ENCODE measurements at places on chromosomes 5 and 9. TPM values are rescaled to one million over a fixed set of nuclear protein-coding genes. Genes with fewer than 3 reads are reported as not detected.
A peak's percentile ranks its signal among the peaks of the same experiment; 100 is the strongest.

UBAP2 gene
- 29.7 TPM for total RNA-seq

GRCh38 chr9:114805670-114806525, at the start of gene TNFSF15:
TNFSF15 (minus strand) TSS chr9:114806039; CDS start chr9:114806012, 27 bp downstream.
- no peak within 1 kb of the TSS for H3K27ac ChIP-seq
- H3K4me1 ChIP-seq: peaks cover 20% of the 10 kb centered on the region
- no peaks in the 10 kb centered on the region for H3K36me3 ChIP-seq
- no peak for DNase-seq
- no peaks in the 10 kb centered on the region for H3K27me3 ChIP-seq
- no peak within 1 kb of the TSS for H3K4me3 ChIP-seq

- peaks cover 16% of the 10 kb centered on the region for H3K4me1 ChIP-seq
- H3K27ac ChIP-seq: no peak overlapping the region
- no peak for DNase-seq
- no peaks in the 10 kb centered on the region for H3K27me3 ChIP-seq
Observed at GRCh38 chr5:56070851-56071465, 76.2 kb upstream of the IL6ST start.

DNA sequence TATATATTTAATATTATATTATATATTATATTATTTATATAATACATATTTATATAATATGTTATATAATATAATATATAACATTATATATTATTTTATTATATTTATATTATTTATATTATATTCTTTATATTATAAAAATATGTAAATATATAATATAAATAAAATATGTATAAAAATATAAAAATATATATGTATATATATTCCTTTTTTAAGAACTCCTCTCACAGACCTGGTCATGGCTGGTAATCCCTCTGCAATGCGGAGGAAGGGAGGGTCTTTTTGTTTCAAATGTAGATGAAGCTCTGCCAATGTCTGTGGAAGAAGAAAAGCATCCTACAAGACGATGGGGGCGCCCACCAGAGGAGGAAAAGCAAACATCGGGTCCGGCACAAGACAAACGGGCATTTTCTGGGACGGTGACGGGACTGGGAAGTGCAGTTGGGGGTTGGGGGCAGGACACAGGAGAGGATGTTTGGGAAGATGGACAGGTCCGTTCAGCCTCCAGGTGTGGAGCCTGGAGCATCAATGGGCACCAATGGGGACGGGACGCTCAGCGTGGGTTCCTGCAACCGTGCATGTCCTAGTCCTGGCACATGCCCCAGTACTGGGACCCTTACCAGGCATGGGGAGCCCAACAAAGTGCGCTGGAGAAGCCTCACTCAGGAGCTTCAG, 194.0 kb downstream of the IRX1 start:
- no peaks in the 10 kb centered on the region for H3K36me3 ChIP-seq
- H3K27ac ChIP-seq: no peak overlapping the region
- no peaks in the 10 kb centered on the region for H3K27me3 ChIP-seq
- DNase-seq: no peak
- no peaks in the 10 kb centered on the region for H3K4me1 ChIP-seq

- no peaks in the 10 kb centered on the region for H3K27me3 ChIP-seq
- no peak overlapping the region for H3K27ac ChIP-seq
- DNase-seq: no peak
- H3K4me1 ChIP-seq: peaks cover 9% of the 10 kb centered on the region
Observed at GRCh38 chr5:116488356-116489041, 86.1 kb downstream of the SEMA6A start.

DNA sequence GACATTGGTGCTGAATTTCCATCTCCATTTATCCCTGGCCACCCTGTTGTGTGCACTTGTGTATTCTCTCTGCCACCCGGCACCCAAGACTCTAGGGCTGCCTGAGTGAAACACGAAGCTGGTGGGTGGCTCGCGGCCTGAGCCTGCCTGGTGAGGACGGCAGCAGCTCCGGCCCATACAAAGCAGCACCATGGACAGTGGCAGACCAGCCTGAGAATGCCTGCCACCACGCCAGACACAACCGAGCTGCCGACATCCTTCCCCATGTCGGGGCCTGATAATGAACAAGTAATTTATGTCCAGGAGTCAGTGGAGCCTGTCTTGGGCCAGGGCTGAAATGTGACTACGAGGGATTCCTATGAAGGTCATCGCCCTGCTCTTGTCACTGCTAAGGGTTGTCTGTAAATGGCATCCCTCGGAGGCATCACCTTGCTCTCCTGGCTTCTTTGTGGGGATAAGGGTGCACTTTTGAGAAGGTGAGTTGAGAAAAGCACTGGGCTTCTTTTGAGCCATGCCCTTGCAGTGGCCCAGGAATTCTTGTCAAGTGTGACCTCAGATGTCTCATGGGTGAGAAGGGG, 175.7 kb downstream of the MELK start:
- H3K27ac ChIP-seq: no peak overlapping the region
- H3K27me3 ChIP-seq: peaks cover 15% of the 10 kb centered on the region
- DNase-seq: peak; percentile 9
- no peak overlapping the region for H3K4me3 ChIP-seq
- H3K36me3 ChIP-seq: no peaks in the 10 kb centered on the region

- no peak overlapping the region for H3K27ac ChIP-seq
- no peaks in the 10 kb centered on the region for H3K27me3 ChIP-seq
- H3K36me3 ChIP-seq: no peaks in the 10 kb centered on the region
Observed at GRCh38 chr5:93571114-93571949, 9.7 kb downstream of the NR2F1-AS1 start.

- no peaks in the 10 kb centered on the region for H3K27me3 ChIP-seq
- no peak for DNase-seq
- H3K27ac ChIP-seq: peak overlapping the region; percentile 91
- peaks cover 25% of the 10 kb centered on the region for H3K4me1 ChIP-seq
- H3K4me3 ChIP-seq: no peak overlapping the region
- no peaks in the 10 kb centered on the region for H3K36me3 ChIP-seq
Observed at GRCh38 chr5:78537821-78538220, 110.8 kb downstream of the LHFPL2 start.

DNA sequence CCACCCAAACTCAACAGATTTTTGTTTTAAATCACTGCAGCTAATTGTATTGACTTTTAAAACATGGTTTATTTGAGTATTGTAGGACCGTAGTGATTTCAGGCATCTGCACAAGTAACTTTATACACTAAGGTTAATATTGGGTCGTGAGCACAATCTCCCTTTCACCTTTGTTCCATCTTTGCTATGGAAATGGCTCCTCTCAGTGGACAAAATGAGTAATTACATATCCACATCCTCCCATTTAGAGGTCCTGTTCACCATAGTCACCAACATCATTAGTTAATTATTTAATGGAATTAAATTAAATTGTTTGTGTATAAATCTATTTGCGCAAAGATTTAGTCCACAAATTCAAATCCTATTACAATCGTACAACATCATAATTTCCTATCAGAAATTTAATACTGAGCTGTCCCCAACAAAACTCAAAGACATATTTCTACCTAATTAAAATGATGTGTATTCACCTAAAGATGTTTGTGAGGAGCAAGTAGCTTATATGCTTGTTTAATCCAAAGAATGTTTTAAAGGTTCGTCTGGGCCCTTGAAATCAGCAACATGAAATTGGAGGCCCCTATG, 173.0 kb upstream of the DAPK1 start:
- no peak overlapping the region for H3K27ac ChIP-seq
- no peaks in the 10 kb centered on the region for H3K36me3 ChIP-seq
- peak; percentile 50 for DNase-seq

GRCh38 chr9:36191290-36191645, 547 bp downstream of the CLTA start:
- H3K4me3 ChIP-seq: peak overlapping the region; percentile 77
- no peaks in the 10 kb centered on the region for H3K27me3 ChIP-seq
- H3K36me3 ChIP-seq: no peaks in the 10 kb centered on the region
- DNase-seq: no peak

DNA sequence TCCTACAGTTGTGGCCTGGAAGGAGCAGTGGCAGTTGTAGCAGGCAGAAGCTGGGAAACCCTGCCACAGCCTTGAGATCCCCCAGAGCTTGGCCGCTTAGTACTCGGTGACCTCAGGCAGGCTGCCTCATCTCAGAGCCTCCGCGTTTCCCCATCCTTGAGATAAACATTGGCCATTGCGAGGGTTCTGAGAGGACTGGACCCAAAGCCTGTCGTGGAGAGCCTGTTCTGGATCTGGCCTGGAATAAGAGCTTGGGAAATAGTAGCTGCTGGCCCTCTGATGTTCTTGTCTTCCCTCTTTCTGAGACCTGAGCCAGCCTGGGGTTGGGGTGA, 1.3 kb downstream of the MIGA2 start:
- peaks cover 27% of the 10 kb centered on the region for H3K36me3 ChIP-seq
- H3K4me1 ChIP-seq: no peaks in the 10 kb centered on the region
- no peak for DNase-seq
- no peaks in the 10 kb centered on the region for H3K27me3 ChIP-seq

DNA sequence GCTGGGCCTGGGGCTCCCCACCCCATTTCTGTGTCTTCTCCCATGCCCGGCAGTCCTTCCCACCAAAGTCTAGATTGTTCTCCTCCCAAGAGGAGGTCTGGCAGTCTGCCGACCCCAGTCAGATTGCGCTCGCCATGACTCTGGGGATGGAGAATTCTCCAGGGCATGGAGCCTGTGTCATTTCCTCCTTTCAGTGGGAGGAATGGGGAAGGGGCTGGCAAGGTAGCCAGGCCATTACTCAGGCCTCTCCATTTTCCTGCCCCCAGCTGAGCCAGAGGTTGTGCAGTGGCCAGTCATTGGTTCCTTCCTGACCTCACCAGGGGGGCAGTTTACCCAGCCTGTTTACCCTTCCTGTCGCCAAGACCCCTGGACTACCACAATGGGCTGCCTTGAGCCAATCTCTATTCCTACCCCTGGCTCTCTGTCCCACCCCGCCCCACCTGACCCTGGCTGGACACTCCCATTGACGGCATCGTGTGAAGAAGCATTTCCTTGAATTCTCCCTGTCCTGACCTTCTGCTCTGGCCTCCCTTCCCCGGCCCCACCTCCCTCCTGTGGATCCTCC, 628 bp downstream of the SYNPO start:
- peak overlapping the region; percentile 52 for H3K4me3 ChIP-seq
- no peak for DNase-seq
- peaks cover 88% of the 10 kb centered on the region for H3K4me1 ChIP-seq
- peak overlapping the region; percentile 88 for H3K27ac ChIP-seq
- H3K36me3 ChIP-seq: no peaks in the 10 kb centered on the region

- no peak overlapping the region for H3K27ac ChIP-seq
- no peak overlapping the region for H3K4me3 ChIP-seq
- no peaks in the 10 kb centered on the region for H3K4me1 ChIP-seq
- no peaks in the 10 kb centered on the region for H3K36me3 ChIP-seq
Observed at GRCh38 chr5:38208782-38209378, 49.5 kb upstream of the EGFLAM start.

DNA sequence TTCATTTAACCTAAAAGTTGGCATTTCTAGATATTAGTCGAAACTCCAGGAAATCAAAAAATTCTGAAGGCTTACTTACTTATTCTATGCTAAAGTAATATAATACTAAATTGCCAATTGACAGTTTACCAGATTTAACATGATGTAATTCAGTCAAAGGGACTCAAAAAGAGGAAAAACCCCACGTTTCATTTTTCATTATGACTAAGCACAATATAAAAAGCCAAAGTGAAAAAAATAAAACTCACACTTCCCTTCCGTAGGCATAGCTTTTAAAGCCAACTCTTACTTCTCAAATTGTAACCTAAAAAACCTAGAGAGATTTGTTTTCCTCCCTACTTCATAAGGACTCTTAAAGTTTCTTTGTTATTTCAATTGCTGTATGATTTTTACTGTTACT, 146.6 kb downstream of the RAPGEF6 start:
- no peak overlapping the region for H3K27ac ChIP-seq
- DNase-seq: no peak
- H3K27me3 ChIP-seq: no peaks in the 10 kb centered on the region
- no peaks in the 10 kb centered on the region for H3K36me3 ChIP-seq
- no peaks in the 10 kb centered on the region for H3K4me1 ChIP-seq

DNA sequence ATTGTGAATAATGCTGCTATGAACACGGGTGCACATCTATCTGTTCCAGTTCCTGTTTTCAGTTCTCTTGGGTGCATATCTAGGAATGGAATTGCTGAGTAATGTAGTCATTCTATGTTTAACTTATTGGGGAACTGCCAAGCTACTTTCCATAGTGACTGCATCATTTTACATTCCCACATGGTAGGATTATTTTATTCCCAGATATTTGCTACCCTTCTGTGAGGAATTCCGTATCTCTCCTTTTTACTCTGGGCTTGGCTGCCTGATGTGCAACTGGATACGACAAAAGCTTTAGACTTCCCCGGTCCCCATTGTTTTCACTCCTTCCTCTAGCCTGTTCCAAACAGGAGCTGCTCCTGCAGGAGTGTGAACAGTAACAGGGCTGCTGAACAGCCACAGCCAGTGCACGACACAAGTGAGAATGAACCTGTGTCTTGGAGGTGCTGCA, 7.2 kb downstream of the TAS2R1 start:
- no peak overlapping the region for H3K4me3 ChIP-seq
- H3K27ac ChIP-seq: no peak overlapping the region
- no peaks in the 10 kb centered on the region for H3K27me3 ChIP-seq
- no peaks in the 10 kb centered on the region for H3K36me3 ChIP-seq
- no peak for DNase-seq

DNA sequence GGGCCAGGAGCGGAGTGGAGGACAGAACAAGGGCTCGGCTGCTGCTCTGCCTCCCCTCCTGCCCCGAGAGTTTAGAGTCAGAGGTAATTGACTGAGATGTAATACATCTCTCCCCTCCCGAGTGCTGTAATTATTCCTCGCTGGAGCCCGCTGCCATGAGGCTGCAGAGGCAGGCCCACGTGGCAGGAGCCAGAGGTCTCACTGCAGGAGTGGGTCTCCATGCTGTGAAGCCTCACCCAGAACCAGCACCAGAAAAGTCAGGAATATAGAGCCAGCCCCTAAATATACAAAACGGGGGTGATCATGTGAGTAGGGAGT, 2.5 kb downstream of the FAM163B start:
- no peaks in the 10 kb centered on the region for H3K36me3 ChIP-seq
- H3K4me3 ChIP-seq: no peak overlapping the region
- no peaks in the 10 kb centered on the region for H3K27me3 ChIP-seq
- DNase-seq: no peak
- H3K4me1 ChIP-seq: no peaks in the 10 kb centered on the region

DNA sequence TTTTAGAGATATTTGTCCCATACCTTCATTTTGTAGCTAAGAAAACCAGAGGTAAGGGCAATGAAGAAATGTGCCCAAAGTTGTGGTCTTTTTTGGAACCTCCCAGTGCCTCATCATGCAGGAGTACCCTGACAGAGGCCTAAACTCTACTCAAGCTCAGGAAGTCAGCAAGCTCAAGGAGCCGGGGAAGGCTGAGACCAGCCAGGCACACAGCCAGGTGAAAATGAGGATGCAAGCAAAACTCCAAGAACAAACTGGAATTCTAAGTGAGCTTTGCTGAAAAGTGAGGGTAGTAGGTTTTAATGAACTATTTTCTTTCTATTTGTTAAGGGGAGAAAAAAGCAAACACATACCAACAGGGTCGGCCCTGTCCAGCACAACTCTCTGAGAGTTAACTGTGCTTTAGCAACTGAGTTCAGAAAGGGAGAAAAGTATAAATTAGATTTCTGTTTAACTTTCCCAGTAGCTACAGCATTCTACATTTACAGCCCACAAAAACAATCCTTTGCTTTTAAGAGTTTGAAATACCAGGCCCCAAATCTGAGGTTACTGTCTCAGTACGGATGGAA, 146.4 kb downstream of the GNAQ start:
- no peaks in the 10 kb centered on the region for H3K27me3 ChIP-seq
- H3K36me3 ChIP-seq: no peaks in the 10 kb centered on the region
- H3K4me1 ChIP-seq: peaks cover 7% of the 10 kb centered on the region
- H3K4me3 ChIP-seq: no peak overlapping the region
